ENCODE measurements at places on chromosomes 12 and 14. TPM values are rescaled to one million over a fixed set of nuclear protein-coding genes. Genes with fewer than 3 reads are reported as not detected.

The IL26 gene
- total RNA-seq = not detected

The YAF2 gene
- total RNA-seq = 39.7 TPM

The MANSC4 gene
- not detected for total RNA-seq

The OTX2 gene
- total RNA-seq = not detected

The ART4 gene
- not detected for total RNA-seq

The GPR68 gene
- total RNA-seq = 44.5 TPM

The FAM186B gene
- total RNA-seq = not detected

The CLEC2A gene
- not detected for total RNA-seq

The ATP6V1D gene
- 32.4 TPM for total RNA-seq

The SPIC gene
- not detected for total RNA-seq

The ADAMTS20 gene
- total RNA-seq = not detected

The DAO gene
- not detected for total RNA-seq

The MON2 gene
- total RNA-seq = 39.3 TPM

The CLEC6A gene
- total RNA-seq = not detected

The PLEKHD1 gene
- 0.12 TPM for total RNA-seq

The PRB2 gene
- total RNA-seq = not detected

The EGLN3 gene
- 5.0 TPM for total RNA-seq

The TBX5 gene
- not detected for total RNA-seq

The RHOJ gene
- total RNA-seq = not detected

The NTF3 gene
- not detected for total RNA-seq

The GRIN2B gene
- not detected for total RNA-seq

The PAH gene
- not detected for total RNA-seq

The SPSB2 gene
- total RNA-seq = 10.5 TPM

The AMN1 gene
- total RNA-seq = 3.9 TPM

The AGAP2 gene
- 70.7 TPM for total RNA-seq

The RPS6KA5 gene
- 58.2 TPM for total RNA-seq

The IL22 gene
- not detected for total RNA-seq

The TCTN2 gene
- 2.6 TPM for total RNA-seq

The SLC6A15 gene
- not detected for total RNA-seq

The RNF212B gene
- not detected for total RNA-seq

The A2M gene
- total RNA-seq = 0.12 TPM

The RPGRIP1 gene
- total RNA-seq = not detected

The PLEK2 gene
- total RNA-seq = not detected

The ADAM21 gene
- total RNA-seq = 0.07 TPM

The CLEC9A gene
- total RNA-seq = not detected

All from activated CD8-positive, alpha-beta memory T cell treated with anti-CD3 and anti-CD28 coated beads, Interleukin-2, amount 10 ng/mL, durations not matched to agents 7 days and 5 days (primary cell).